ENCODE measurements at places on chromosomes 13 and 19.

- DNase-seq, result no peak
Observed at GRCh38 chr19:51441410-51442390, 16.6 kb downstream of the SIGLEC8 start.

DNA sequence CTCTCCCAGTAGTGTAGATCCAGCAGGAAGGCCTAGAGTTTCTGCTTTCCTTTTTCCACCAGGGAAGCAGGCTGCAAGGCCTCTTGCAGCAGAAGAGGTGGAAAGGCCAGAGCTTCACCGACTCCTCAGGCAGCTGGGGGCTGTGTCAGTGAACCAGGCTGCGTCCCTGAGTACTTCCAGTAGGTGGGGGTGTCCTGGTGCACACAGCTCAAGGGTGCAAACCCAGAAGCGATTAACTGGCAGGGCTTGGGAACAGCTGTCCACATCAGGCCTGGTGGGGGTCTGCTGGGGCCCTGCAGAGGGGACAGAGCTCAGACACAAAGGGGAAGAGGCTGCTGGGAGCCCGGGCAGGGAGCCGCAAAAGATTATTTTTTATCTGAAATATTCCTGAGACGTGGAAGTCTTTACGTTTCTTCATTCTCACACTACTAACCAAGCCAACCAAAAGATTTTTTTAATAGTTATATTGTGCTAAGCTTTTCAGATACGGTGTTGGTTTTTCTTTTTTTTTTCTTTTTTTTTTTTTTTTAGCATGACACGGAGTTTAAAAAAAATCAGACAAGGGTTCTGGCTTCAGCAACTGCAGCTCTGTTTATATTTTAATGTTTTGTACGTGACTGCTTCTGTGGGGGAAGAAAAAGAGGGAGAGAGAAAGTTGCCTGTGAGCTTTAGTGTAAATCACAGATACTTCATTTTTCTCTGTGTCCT lies 11.0 kb downstream of the TSHZ3 start:
- DNase-seq, result peak; percentile 4

DNA sequence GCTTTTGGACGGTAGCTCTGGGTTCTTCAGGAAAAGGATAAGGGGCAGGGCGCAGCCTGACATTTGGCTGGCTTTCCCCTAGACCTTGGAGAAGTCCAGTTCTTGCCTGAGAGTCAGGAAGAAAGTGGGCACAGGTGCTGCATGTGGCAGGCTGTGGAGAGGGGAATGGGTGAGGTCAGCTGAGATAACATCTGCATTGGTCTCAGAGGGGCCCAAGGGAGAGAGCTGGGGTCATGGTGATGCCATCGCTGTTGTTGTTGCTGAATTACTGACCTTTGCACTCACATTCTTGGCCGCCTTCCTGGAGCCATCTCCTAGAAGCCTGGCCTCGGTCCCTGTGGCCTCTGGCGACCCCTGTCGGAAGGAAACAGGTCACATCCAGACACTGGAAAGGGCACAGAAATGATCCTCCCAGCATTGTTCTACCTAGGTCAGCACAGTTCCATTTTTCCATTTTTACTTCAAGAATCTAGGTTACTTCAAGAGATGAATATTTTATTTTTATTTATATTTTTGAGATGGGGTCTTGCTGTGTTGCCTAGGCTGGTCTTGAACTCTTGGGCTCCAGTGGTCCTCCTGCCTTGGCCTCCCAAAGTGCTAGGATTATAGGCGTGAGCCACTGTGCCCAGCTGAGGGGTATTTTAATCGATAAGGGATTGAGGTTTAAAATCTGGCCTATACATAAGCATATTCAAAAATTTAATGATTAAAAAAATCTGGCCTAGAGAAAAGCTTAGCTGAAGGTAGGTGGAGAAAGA lies 6.5 kb upstream of the LIPE start:
- DNase-seq, result no peak

DNA sequence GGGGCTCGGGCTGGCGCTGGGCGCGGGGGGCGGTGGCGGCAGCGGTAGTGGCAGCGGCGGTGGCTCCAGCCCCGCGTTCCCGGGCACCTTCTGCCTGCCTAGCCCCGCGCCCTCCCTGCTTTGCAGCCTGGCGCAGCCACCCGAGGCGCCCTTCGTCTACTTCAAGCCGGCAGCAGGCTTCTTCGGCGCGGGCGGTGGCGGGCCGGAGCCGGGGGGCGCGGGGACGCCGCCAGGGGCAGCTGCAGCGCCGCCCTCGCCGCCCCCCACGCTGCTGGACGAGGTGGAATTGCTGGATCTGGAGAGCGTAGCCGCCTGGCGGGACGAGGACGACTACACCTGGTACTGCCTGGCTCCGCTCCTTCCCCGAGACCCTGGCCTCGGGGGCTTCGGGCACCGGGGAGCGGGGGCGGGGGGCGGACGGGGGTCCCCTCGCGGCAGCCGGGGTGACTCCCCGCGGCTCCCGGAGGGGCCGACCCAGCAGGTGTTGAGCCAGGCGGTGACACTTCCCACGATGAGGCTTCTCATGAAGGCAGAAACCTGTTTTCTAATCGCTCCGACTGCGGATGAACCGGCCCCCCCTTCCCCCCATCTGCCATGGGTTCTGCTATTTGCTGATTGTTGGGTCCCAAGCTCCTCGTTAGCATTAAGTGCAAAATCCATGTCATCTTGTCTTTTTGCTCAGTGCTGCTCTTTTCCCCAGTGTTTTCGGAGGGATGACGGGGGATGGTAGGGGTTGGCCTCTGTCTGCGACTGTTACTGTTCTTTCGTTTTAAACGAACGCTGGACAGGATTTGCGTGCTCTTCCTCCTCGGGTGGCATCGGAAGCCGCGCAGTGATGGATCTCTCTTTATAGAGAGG lies 943 bp downstream of the SLAIN1 start:
- peak; percentile 24 for DNase-seq

GRCh38 chr19:2394442-2395292 lies 32.7 kb downstream of the TIMM13 start:
- no peak for DNase-seq

DNA sequence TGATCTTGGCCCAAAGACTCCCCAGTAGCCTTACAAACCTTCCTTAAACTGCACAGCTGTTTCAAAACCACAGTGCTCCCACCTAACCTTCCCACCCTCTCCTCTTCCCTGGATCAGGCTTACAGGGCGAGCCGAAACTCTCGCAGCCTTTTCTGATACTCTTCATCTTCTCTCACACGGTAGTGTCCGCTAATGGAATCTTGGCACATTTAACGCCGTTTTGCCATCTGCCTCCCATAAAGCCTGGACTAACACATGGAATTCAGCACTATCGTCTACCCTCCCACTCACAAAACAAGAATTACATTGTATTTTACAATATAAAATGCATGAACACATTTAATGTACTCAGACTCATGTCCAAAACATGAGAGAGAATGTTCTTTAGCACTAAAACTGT lies 135.9 kb downstream of the RAP2A start:
- DNase-seq, result no peak

DNA sequence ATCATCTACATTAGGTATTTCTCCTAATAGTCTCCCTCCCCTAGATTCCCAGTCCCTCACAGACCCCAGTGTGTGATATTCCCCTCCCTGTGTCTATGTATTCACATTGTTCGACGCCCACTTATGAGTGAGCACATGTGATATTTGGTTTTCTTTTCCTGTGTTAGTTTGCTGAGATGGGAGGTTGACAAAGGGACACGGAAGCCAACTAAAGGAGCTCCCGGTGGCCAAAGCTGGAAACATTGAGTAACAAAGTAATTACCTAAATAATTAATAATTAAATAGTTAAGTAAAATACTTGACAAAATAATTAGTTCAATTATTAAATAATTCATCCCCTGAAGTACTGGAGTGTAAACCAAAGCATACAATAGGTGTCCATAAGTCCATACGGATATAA lies 1.7 kb upstream of the PRR20A start:
- DNase-seq, result no peak

DNA sequence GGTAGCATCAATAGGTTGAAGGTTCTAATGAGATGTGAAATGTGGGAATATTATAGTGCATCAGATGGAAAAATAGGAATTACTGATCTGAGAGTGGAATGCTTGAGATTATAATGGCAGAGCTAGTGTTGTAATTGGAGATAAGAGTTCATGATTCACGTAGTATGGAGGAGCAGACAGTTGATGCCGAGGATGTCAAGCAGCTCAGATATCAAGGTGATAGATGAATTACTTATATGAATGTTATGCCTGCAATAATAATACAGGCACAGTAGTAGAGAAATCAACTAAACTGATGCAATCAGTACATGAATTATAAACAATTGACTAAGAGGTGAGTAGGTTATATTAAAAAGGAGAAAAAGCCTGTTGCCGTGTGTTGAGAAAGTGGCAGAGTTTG lies 793.2 kb upstream of the GPC6 start:
- no peak for DNase-seq

DNA sequence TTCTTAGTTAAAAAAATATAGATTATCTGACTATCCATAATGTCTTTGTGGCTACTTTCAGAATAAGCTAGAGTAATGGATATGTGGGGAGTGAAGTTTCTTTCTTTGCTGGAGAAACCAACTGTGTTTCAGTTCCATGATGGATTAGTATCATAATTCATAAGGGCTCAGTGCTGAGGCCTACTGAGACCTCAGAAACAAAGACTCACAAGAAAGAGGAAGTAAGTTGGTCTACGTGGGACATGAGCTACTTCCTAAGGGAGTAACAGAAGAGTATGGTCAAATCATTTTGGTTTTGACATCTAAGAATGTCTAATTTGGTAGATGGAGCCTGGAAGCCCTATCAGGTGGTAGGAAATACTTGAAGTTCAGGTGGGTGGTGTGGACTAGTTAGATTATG lies 99.0 kb upstream of the HTR2A start:
- DNase-seq, result no peak

- DNase-seq, result no peak
Observed at GRCh38 chr19:42252365-42253244, 2.3 kb downstream of the ERF start.

DNA sequence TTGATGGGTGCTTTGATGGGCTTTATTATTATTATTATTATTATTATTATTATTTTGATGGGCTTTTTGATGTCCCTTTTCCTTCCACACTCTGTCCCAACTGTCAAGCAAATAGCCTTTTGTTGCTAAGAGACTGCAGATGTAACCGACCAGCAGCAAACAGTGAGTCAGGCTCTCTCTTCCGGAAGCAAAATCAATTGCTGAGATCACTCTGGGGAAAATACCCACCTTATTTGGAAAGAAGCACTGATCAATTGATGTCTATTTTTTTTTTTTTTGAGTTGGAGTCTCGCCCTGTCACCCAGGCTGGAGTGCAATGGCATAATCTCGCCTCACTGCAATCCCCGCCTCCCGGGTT lies 2.9 kb downstream of the LDLR start:
- DNase-seq, result no peak

DNA sequence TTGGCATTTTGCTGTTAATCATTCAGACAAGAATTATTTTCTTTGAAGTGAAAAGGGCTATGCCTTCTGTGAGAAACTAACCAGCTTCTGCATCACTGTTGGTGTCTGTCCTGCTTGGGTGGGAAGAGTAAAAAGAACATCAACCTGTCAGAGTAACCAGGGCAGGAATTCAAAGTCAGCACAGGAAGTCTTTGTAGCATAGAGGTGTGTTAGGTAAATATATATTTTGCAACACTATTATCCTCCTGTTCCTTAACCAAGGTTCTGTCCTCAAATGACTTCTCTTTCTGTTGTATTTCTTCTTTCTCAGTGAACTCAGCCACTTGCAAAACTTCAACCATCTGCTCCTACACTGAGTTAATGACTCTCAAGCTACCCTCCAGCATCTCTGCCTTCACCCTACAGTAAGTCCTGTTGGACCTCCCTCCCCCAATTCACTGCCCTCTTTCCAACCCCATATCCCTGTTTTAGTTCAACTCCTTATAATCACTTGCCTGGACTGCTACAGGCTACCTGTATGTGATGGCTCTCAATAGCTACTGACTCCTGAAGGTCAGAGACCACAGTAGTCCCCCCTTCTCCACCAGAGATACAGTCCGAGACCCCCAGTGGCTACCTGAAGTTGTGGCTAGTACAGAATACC lies 49.9 kb downstream of the SMAD9 start:
- no peak for DNase-seq

DNA sequence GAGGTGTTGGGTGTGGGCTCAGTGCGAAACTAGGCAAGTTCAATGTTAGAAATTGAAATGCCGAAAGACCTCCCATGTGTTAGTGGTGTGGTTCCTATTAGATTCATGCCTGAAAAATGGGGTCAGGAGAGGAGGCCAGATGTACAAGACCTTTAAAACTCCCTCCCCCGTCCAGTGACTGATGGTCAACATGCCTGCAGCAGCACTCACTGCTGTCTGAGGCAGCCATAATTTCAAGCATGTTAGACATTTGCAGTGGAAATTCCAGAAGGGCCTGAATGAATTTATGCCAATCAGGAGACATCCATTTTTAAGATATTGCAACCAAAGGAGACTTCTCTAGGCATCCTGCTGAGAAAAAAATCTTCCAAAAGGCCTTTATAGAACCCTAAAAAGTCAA lies 426.9 kb upstream of the NBEA start:
- DNase-seq, result no peak

GRCh38 chr19:4519521-4520277 lies 1.4 kb upstream of the PLIN4 start:
- DNase-seq, result no peak

GRCh38 chr13:24671386-24672113 lies 8.7 kb upstream of the ATP12A start:
- peak; percentile 32 for DNase-seq

DNA sequence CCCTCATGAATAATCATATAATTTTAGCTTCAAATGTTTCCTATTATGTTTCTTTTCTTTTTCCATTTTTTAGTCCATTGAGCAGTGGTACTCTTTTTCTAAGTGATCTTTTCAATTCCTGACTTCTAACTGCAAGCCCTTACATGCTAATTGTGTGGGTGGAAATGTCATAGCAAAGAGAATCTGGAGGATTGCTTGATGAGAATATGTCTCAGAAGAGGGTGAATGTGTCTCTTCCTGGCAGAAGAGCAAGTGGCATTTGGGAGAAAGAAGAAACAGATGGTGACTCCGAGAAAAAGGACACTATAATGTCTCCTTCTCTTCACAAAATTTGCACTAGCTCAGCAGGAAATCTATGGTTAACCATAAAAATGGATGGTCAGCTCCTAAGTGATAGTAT lies 2320.0 kb downstream of the PCDH9 start:
- no peak for DNase-seq

DNA sequence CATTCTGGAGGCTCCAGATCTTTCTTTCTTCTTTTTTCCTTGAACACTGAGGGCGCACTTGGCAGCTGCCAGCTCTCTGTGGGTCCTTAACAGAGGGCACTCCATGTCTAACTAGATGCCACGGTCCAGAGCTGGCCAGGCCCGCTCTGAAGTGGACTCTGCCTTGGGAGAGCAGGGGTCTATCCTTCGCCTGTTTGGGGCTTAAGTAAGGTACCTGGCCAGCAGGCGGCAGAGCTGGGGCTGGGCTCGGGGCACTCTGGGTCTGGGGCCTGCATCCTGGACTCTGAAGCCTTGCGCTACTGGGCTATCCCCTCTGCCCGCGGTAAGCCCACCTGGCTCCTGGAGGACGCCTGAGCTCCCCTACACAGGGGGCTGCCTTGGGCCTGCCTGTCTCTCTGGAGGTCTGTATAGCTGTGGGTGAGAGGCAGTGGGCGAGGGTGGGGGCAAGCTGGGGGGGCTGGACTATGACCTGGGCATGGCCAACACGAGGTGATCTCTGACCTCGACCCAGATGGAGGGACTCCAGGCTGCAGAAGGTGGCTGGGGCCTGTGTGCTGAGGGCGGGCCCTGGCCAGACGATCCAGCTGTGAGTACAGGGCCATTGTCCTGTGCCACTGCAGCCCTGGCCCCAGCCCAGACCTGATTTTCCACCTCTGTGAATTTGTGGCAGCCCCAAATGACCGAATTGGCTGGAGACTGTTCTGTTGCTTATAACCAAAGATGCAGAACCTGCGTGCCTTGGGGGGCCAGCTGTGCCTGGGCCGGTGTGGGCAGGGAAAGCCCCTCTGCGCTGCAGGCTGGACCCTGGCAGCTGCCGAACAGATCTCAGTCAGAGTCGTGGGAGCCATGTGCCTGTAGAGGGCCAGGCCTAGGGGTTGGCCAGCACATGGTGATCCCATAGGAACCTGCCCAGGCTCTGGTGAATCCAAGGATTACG lies 26.5 kb downstream of the CEBPG start:
- DNase-seq, result no peak
